ENCODE measurements at places on chromosomes 12 and 14. TPM values are rescaled to one million over a fixed set of nuclear protein-coding genes. Genes with fewer than 3 reads are reported as not detected.

KRT73 gene
- total RNA-seq, result not detected

LHX5 gene
- not detected for total RNA-seq

RNF212B gene
- not detected for total RNA-seq

BRF1 gene
- 32.0 TPM for total RNA-seq

USP44 gene
- total RNA-seq, result 0.79 TPM

STAC3 gene
- 0.40 TPM for total RNA-seq

AQP5 gene
- total RNA-seq, result 0.26 TPM

KLRG1 gene
- 0.53 TPM for total RNA-seq

STK38L gene
- total RNA-seq, result 24.6 TPM

KERA gene
- total RNA-seq, result not detected

All from aortic smooth muscle cell (primary cell).